ENCODE measurements at places on chromosomes 12 and 14.

DNA sequence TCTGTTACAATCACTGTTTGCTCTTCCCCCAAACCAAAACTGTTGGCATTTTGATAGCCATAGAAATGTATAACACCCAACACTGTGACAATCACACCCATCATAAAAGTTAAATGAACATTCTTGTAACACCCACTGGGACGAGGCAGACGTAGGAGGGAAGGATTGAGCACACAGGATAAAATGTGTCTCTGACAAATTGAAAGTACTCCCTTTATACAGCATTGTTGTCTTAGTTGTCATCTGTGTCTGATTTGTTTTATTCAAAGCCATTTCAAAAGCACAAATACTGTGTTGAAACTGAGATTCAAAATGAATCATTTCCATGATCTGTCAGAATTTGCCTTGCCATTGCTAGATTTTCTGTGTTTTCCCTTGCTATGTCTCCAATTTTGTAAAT, 436.3 kb downstream of the TMTC2 start:
- DNase-seq: no peak

DNA sequence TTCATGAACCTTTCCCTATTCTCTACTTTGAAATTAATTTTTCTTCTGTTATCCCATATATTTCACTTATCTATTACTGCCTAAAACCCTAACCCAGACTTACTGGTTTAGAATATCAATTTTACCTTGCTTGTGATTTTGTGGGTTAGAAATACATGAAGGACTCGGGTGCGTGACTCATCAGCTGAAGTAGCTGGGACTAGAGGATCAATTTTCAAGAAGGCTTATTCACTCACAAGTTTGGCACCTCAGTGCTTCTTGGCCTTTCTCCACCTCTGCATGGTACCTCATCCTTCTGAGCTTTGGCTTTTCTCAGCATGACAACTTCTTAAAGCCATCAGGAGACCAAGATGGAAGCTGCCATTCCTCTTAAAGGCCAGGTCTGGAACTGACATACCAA, 57.8 kb downstream of the TMEM117 start:
- no peak for DNase-seq

GRCh38 chr14:51317373-51317772, 77.3 kb downstream of the TMX1 start:
- no peak for DNase-seq

GRCh38 chr14:95287176-95287754, 32.4 kb downstream of the CLMN start:
- DNase-seq: no peak

- DNase-seq: no peak
Observed at GRCh38 chr12:32605326-32606095, 73.6 kb upstream of the DNM1L start.

All from GM13977 (cell line).